ENCODE measurements at places on chromosomes 13 and 19.

DNA sequence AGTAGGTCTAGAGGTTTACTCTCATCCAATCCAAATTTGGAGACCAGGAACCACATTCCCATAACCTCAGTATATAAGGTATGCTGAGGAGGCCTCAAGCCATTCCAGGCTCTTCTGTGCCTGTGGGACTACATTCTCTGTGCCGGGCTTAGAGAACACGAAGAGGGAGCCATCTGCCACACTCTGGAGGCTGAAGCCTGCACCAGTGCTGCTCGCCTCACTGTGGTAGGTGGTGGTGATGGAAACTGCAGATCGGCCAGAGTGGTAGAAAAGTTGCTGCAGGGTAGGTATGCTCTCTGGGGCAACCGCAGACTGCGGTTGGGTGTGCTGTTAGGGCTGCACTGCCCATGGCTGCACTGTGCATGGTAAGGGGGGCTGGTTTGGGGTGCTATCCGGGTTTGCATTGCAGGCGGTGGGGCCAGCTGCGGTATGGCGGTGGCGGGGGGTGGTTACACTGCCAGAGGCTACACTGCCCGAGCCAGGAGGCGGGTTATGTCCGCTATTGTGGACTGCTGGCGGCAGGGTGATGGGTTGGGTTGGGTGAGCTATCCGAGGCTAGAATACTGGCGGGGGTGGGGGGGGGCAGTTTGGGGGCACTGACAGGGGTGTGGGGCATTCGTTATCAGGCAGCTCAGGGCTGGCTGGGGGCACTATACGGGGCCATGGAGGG lies 145.0 kb downstream of the TNFRSF19 start:
- no peak for DNase-seq

- no peak for DNase-seq
These were observed 54.4 kb upstream of the RGCC start for GRCh38 chr13:41402691-41403511.

DNA sequence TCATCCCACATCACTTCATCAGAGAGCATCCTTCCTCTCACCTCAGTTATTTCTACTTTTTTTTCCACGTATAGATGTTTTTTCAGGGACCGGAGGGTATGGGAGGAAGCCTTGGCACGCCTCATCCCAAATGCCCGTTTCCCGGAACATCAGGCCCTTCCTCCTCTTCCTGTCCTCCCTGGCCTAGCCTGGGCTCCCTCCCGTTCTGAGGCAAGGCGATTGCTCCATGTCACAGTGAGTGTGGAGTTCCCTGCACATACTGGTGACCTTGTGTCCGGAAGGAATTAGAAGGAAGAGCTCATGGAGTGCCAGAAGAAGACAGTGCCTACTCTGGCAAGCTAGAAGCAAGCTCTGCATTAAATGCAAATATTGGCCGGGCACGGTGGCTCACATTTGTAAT lies 1.1 kb upstream of the ZNF627 start:
- no peak for DNase-seq

GRCh38 chr13:81929988-81930387 lies 1589.1 kb upstream of the SPRY2 start:
- no peak for DNase-seq

GRCh38 chr19:17149393-17150135 lies 65.6 kb upstream of the USE1 start:
- DNase-seq, result no peak

GRCh38 chr19:2187159-2187558 lies 23.4 kb downstream of the DOT1L start:
- no peak for DNase-seq

- DNase-seq, result no peak
These were observed 24.3 kb downstream of the FGF21 start for GRCh38 chr19:48779636-48780035.

DNA sequence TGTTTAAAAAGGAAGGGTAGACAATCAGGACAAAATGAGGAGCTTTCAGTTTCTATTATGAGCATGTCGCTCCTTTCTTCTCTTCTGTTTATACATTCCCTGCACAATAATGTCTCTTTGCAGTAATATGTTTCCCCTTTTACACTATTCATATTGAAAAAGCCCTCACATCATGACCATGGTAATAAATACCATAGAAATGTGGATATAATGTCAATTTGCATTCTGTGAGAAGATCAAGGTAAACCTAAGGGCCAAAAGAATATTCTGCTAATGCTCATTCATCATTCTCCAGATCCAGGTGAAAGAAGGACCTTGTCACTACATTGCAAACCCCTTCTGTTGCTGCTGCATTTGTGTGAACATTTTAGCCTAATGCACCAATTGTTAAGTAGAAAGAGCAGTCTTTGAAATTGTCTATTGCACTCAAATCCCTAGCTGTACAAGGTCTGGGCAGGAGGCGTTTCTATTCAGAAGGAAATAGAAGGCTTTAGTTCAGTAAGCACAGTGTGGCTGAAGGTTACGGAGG lies 117.6 kb upstream of the SOX21 start:
- DNase-seq, result no peak

- DNase-seq, result no peak
These were observed 3.0 kb upstream of the TNNT1 start for GRCh38 chr19:55152017-55152416.

GRCh38 chr19:2554856-2555255 lies 78.9 kb downstream of the GADD45B start:
- DNase-seq, result no peak

- no peak for DNase-seq
These were observed 42.8 kb downstream of the GAS6 start for GRCh38 chr13:113820813-113821651.

DNA sequence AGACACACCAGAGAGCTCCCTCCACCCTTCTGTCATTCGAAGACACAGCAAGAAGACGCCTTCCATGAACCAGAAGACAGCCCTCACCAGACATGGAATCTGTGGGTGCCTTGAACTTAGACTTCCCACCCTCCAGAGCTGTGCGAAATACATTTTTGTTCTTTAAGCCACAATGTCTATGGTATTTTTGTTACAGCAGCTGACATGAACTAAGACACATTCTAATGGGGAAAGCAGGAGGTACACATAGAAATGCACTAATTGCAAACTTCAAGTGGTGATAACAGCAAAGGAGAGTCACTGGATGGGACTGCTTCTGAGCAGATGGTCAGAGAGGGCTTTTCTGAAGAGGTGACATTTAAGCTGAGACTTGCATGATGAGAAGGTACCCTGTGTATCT lies 16.2 kb downstream of the OR7C2 start:
- DNase-seq, result no peak

DNA sequence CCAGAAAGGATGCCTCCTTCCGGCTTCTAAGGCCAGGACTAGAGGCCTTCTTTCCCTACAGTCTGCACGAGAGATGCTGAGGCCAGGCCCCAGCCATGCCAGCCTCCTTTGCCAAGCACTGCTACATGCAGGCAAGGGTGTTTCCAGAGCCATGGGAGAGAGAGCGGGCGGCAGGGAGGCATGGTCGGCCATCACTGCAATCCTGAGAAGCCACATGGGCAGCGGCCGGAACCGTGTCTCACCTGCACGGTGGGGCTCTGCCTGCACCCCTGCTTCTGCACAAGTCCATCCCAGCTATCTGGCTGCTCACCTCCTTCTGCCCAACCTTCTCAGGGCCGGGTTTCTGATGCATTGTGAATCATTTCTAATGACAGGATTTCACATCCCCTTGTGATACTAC lies 35.1 kb downstream of the TSHZ3 start:
- DNase-seq, result no peak

GRCh38 chr13:31413516-31413915 lies 213.7 kb downstream of the B3GLCT start:
- DNase-seq, result no peak

DNA sequence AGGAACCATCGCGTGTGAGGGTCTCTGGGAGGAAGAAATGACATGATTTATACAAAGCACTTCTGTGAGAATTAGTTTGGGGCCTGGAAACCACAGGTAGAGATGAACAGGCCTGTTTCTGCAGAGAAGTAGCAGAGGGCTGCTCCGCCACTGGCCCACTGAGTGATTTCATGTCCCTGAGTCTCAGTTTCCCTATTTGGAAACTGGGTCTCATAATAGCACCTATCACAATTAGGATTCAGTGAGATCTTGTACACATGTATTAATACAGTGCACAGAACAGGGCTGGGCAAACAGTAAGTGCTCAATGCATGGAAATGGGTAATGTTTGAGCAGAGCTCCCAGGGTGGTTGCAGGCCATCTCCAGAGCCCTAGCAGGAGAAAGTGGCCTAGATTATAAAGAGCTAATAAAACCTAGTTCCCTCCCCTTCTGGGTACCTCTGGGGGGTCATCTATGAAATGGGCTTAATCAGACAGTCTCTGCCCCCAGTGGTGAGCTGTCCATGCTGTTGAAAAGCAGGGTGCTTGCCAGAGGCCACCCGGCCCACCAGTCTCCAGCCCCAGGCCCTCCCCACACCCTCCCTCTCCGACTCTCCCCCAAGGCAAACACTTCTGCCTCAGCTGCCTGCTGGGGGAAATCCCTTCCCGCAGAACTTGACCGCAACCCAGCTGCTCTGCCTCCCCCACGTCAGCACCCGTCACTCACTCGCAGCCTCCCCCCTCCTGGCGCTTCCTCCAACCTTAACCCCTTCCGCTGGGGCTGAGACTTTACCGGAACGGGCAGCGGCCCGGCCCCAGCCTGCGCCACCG lies 4.5 kb downstream of the BCL3 start:
- DNase-seq, result peak; percentile 96

DNA sequence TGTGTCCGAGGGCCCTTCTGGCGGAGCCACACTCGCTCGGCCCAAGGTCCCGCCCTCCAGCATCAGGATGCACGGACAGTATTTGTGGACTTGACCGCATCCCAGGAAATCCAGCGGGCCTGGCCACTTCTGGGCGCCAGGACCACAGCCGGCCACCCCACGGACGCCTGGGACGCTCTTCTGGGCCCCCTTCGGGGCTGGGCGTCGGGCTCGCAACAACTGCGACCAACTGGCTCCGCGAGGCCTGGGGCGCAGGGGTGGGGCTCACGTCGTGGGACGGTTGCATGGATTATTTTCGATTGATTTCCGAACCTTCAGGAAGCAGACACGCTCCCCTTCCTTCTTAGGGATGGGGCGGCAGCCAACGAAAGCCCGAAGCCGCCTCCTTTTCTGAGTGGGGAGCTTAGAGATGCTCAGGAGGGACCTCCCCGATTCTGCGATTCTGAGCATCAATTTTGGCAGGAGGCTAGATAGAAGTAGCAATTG lies 521 bp upstream of the NUP58 start:
- no peak for DNase-seq

DNA sequence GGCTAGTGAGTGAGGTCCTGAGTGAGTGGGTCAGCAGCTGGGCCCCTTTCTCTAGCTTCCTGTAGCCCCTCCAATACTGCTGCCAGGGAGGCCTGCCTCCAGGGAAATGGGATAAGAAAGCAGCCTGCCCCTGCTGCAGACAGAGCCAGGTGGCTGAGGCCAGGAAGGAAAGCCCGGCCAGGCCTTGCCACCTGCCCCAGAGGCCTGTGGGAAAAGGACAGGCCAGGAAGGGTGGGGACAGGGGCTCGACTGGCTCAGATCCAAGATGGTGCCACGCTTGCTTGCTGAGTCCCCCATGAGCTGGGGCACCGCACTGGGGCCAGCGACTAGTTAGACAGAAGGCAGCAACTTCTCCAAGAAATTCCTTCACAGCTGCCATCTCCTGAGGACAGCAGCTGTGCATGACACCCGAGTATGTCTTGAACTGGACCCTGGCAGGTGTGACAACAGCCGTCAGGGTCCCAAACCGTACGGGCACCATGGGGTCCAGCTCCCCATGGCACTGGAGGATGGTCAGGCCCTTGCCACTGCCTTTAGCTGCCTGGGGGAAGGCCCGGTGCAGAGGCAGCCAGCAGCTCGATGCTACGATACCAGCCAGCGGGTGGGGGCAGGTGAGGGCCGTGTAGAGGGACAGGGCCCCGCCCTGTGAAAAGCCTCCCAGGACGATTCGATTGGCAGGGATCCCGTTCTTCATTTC lies 5.1 kb upstream of the PRR36 start:
- DNase-seq, result no peak

DNA sequence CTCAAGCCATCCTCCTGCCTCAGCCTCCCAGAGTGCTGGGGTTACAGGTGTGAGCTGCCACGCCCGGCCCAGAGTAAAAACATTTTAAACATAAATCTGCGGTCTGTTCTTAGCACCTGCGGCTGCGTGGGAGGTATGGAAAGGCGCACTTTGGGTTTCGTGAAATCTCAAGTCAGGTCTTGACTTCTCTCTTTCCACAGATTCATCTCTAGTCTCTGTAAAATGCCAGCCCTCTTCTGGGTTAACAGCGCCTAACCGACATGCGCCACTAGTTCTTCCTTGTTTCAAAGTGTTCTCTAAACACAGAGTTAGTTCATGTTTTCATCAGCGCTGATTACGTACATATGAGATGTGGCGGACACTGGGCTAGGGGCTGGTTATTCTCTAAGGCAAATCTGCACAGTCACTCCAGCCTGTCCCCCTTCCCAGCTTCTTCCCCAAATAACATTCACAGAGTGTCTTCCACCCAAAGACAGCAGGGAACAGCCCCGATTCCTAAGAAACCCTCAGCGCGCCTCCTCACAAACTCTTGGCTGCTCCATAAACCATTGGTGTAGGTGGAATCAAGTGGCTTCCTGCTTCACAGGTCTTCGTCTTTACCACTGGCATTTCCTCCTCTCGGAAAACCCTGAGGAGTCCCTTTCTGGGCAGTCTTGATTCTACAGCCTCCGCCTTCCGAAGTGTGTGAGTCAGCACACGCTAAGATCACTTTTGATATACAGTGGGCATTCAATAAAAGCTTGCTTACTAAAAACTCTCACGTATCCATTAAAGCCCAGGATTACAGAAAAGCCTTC lies 1.4 kb downstream of the PARP4 start:
- DNase-seq, result peak; percentile 43

- no peak for DNase-seq
These were observed 10.0 kb upstream of the FLT3 start for GRCh38 chr13:28110414-28110813.

DNA sequence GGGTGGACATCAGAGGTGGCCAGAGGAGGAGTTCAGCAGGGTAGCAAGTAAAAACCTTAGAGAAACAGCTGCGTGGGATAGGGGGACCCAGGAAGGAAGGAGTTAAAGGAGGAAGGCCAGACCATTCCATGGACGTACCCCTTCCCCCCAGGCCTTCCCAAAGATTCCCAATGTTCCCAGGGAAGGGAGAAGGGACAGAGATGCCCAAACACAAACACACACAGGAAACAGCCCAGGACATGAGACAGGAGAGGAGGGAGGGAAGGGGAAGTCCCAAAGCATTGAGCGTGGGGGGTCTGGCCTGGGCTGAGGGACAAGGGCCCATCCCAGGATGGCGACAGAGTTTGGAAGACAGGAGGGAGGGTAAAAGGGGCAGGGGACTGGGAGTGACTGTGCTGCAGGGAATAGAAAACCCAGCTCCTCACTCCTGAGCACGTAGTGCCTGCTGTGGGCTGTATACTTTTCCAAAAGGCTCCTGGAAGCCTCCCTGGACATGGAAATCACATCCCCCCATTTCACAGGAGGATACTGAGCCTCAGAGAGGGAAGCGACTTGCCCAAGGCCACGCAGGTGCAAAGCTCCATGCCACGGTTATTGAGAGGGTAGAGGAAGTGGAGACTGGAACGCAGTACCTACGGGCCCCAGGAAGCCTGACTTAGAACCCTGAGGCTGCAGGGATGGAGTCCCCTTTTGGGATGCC lies 1.1 kb downstream of the SYDE1 start:
- no peak for DNase-seq

- DNase-seq, result no peak
These were observed 17.3 kb downstream of the MKNK2 start for GRCh38 chr19:2033825-2034159.

All from central memory CD4-positive, alpha-beta T cell (primary cell).